Anterior cingulate cortex (tissue), 58 donors: ENCODE measurements at places on chromosomes 6 and 20.

DNA sequence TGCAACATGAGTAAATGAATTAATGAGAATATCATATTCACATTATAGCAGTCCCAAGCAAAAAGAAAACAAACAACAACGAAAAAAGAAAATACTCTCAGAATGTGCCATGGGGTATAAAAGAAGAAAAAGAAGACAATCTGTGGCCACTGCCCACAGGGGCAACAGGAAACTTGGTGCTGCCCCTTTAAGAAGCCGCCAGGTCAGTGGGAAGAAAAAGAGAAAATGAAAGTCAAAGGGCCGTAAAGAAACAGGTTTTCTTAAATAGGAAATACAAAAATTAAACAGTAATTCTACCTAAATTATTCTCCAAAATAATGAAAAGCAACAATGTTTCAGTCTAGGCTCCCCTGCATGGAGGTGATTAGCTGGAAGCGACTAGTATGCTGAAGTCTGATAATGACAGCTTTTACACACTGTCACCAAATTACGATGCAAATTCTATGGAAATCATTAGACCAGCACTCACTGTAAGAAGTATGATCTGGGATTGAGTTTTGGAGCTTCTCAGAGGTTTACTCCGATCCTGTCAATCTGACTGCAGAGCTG lies 23.6 kb downstream of the GMDS start:
- no peak for DNase-seq

- DNase-seq: no peak
Measured at GRCh38 chr6:70599187-70599586, 32.5 kb downstream of the SDHAF4 start.

DNA sequence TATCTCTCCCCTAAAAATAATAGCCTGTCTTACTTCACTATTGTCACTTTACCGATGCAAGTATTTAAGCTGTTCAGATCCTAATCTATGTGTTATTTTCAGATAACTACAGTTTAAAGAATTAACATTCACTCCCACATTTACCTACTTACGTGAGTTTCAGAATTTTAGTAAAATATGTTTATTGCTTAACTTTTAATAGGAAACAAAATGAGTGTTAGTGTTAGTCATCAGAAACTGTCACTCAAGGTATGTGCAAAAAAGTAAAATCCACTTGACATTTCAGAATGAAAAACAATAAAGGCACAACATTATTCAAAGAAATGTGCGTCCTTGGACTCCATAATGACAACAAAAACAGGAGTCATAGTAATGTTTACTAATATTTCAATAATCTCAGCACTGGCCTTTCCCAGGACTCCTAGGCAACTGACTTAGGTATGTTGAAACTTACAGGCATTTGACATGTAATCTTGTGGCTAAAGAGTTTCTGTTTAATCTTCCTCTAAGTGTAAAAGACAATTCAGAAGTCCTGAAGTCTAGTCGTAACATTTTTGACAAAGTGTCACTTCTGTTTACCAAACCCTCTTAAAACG lies 4.5 kb downstream of the ATXN1 start:
- DNase-seq: no peak

DNA sequence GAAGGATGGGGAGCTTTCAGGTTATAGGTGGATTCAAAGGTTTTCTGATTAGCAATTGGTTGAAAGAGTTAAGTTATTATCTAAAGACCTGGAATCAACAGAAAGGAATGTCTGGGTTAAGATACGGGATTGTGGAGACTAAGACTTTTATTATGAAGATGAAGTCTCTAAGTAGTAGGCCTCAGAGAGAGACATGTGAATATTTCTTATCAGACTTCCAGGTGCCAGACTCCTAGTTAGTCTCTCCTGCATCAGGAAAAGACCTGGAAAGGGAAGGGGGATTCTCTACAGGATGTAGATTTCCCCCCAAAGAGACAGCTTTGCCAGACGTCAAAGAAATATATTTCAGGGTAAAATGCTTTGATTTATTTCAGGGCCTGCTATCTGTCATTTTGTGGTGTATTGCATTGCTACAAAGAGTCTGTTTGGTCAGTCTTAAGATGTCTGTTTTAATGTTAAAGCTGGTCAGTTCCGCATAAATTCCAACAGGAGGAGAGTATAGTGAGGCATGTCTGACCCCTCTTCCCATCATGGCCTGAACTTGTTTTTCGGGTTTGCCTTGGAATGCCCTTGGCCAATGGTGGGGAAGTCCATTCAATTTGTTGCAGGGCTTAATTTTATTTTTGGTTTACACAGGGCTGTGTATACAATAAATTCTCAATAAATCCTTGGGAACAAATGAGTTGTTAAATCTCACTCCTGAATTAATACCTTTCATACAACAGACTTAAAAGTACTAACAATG lies 103.4 kb upstream of the RALGAPA2 start:
- DNase-seq: no peak

DNA sequence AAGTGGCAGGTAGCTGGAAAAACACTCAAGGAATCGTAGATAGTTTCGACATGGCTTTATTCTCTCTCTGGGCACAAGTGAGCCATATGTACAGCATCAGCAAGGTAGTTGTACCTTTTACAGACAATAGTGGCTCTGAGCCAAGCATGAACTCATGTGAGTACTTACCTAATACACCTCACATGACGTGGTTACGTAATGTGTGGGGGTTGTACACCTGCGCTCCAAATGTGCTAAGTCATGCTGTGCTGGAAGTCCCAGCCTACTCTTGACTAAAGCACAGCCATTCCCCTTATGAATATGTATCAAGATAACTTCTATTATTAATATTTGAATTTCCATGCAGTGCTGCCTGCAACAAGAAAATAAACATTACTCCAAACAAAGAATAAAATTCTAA lies 78.8 kb upstream of the HMGN3 start:
- no peak for DNase-seq

GRCh38 chr6:167803816-167804215 lies 22.9 kb upstream of the AFDN start:
- no peak for DNase-seq

DNA sequence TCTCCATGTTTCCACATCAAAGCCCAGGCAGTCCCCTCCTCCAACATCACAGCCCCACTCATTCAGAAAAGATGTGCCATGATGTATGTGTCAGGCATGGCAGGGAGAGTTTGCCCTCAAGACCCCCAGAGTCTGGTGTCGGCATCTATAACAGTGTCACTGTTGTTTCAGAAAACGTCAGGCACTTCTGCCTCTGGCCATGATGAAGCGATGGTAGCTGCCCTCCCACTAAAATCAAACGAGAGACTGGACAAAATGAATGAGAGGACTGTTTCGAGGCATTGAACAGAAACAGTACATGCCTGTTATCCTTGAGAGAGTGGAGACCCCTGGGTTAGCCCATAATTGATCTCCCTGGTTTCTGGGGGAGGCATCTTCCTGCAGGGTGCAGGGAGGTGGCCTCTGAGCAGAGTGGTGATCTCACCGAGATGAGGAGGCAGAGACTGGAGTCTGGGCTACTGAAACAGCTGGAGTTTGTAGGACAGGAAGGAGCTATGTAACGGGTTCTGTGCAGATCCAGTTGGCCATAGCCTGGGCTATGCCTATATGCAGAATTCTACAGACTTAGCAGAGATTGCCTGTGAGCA lies 144.5 kb downstream of the SYCP2 start:
- DNase-seq: no peak

- no peak for DNase-seq
Measured at GRCh38 chr6:86707545-86708120, 229.7 kb upstream of the HTR1E start.

GRCh38 chr20:57583289-57584257 lies 22.7 kb downstream of the PCK1 start:
- DNase-seq: no peak

DNA sequence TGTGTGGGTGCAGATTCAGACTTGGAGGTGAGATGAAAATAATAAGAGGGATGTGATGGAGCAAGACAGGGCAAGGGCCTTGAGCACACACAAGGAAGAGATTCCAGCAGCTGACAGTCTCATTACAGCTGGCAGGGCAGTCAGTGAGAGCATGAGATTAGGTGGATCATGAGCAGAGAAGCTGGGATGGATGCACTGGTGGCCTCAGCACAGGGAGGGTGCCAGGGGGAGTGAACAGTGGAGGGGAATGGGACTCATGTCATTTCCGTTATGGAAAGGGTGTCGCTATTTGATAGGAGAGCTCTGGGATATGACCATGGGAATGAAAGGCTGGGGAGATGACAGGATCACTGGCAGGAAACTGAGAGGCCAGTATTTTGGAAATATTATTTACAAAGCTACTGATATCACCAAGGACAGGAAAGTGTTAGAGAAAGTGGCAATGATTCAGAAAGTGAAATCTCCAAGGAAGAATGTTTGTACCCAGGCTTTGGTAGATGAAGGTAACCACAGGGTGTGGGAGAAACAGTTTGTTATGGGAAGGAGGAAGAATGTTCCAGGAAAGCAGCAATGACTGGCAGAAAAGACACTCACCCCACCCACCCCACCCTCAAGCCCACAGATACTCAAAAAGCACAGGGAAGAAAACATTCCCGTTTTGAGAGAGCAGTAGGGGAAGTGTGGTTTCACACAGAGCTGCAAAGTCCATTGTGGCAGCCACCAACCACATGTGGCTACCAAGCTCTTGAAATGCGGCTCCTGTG lies 214.7 kb upstream of the PROKR2 start:
- DNase-seq: no peak

DNA sequence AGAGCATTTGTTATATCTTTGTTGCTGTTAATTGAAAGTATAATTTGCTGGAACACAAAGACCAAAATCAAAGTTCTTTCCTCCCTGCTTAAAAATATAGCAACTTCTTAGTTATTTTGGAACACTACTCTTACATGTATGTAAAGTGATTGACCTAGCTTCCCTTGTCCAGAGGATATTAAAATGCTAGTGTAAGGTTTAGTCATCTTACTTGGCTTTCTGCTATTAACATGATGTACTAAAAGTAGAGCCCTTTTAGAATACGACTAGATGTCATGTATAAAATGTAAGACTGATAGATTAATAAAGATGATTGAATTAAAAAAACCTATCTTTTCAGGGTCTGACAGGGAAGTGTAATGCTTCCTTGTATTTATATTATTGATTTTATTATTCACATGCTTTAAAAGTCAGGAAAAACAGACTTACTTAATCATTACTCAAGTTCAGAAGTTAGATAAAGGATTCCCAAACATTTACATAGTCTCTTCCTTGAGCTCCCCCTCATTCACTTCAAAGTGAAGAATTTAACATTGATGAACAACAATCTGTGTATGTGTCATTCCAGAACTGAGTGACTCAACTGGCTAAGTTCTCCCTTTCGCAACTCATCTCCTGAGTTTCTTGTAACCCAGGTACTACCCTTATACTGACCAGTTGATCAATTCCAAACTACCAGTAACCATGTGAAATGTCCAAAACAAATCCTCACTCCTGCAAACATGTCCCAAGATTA lies 50.9 kb downstream of the BTBD9 start:
- DNase-seq: no peak
